Stromal cell of bone marrow (primary cell): ENCODE measurements at places on chromosomes 3 and 15.

DNA sequence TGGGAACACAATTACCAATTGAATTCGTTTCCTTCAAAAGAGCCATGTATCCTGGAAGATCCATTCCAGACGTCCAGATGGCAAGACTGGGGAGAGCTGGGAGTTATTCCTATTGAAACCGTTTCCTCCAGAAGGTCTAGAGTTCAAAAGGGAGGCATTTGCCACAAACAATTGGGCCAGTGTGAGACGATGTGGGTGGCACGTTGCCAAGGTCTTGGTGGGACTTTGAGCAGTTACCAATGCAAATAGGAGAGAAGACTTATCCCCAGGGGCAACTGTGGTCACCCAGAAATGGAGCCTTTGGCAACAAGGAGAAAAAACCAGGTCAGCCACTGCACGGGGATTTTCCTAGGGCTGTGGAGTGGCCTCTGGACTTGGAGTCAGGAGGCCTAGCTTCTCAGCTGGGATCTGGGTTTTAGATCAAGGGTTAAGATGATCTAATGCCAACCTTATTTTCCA lies 29.6 kb upstream of the TLE3 start:
- no peak for DNase-seq

- no peak for DNase-seq
These were observed 44.1 kb downstream of the MAP6D1 start for GRCh38 chr3:183781246-183781645.

DNA sequence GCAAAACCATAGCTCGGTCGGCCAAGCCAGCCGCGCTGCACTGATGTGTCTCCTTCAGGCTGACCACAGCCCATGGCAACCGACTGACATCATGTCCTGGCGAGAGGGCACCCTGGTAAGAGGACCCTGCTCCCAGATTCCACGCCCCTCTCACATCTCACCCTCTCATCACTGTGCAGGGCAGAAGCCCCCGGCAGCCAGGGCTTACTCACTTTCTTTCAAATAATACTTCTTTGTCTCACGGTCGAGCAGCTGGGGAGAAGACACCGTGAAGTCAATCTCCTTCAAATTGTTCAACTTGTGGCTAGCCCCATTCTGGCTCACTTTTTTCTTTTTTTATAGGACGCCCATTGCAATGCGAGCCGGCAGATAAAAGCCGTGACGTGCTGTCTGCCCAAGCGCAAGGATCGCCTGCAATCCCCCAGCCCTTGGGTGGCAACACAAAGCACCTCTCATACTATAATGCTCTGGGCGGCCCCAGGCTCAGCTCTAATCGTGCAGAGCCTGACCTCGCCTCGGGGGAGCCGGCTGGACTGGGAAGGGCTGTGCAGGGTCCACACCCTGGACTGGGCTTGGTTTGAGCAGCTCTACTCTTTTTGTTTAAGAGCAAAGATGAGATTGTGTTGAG lies 33.6 kb downstream of the VGLL4 start:
- peak; percentile 66 for DNase-seq

GRCh38 chr3:161423911-161424522 lies 52.7 kb upstream of the SPTSSB start:
- DNase-seq = peak; percentile 22

- no peak for DNase-seq
These were observed 7.1 kb upstream of the FSIP1 start for GRCh38 chr15:39789736-39790135.

GRCh38 chr3:17354341-17354740 lies 388.1 kb downstream of the TBC1D5 start:
- no peak for DNase-seq

GRCh38 chr3:14647976-14648955 lies 3.3 kb upstream of the CCDC174 start:
- no peak for DNase-seq

DNA sequence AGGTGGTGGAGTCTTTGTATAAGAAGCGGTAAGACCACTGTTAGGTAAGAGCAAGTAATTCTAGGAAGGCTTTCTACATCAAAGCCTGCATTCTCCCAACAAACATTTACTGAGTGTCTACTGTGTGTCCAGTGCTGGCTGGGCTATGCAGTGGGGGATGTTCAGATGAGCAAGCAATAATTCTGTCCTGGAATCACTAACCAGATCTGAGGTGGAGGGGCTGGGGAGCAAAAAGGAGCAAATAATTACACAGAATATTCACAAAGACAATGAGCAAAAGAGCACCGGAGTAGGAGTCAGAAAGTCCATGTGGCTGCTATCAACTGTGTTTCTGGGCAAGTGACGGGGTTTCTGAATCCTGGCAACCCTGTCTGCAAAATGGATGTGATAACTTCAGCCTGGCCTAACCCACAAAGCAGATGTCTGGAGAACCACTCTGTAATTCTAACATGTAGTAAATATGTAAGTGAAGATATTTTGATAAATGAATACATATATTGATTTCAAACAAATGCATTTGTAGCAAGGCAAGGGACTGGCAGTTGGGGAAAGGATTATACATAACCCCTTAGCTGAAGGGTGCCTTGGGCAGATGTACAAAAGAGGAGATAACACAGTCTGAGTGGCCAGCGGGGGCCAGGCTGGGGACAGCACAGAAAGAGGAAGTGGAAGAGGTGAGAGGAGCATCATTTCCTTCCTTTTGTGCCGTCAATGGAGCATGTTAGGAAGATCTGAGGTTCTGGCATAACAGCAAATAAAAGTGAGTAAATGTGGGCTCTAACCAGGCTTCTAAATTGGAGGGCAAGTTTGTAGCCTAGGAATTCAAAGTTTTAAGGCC lies 28.8 kb downstream of the CYP8B1 start:
- no peak for DNase-seq

- no peak for DNase-seq
These were observed 1.2 kb downstream of the C3orf85 start for GRCh38 chr3:109137761-109138160.

DNA sequence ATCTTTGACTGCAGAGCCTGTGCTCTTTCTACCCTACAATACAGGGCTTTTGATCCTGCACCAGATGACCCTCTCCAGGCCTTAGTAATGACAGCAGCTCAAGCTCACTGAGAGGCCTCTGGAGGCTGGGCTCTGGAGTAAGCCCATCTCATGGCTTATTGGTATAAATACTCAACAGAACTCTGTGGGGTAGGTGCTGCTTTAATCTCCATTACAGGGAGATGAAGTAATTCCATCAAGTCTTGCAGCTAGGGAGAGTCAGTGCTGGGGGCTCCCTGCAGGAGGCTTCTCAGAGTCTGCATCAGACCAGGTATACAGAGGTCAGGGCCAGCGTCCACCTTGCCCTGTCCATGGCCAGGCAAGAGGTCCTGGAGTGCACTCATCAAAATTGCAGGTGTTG lies 89.2 kb upstream of the SLC6A11 start:
- DNase-seq = no peak

DNA sequence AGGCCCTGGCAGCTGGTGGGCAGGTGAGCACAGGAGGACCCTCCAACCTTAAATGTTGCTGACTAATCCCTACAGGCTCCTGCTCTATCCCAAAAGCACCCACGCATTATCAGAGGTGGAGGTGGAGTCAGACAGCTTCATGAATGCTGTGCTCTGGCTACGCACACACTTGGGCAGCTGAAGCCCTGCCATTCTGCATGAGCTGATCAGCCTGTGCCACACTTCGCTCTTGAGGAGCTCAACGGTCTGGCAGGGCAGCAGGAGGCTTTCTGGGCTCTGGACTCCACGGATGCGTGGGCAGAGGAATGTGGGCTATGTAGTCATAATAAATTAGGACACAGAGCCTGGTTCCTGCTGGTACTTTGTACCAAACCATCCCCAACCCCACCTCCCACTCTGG lies 6.1 kb downstream of the MST1 start:
- no peak for DNase-seq

GRCh38 chr3:113211330-113212149 lies at the start of gene BOC:
TSS of gene BOC (plus strand) at chr3:113211557. CDS start at chr3:113249803, 38,246 bp downstream.
- DNase-seq = peak; percentile 63

DNA sequence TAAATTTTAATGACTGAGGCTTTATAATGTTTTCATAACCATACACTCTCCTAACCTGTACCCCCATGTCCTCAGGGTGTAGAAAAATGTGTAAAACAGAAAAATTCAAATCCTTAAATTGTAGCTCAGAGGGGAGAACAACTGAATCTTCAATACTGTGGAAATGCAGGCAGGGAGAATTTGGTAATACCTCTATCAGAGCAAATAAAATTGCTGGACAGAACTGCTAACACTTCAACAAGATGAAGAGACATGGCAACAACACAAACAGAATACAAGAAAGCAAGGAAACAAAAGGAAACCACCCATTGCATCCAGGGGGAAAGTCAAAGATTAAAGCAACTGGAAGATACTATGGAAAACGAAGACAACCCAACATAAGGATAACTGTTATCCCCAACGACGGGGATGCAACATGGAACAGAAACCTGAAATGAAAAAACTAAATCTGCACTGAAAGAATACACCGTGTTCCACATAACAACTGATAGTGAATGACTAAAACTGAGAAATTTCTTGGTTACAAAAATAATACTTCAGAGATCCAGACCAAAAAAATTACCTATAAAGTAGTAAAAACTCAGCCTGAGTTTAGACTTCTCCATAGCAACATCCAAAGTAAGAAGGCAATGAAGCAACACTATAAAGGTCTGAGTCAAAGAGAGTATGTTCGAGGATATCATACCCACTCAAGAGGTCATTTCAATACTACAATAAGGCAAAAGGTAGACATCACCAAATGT lies 48.5 kb downstream of the HACD2 start:
- DNase-seq = no peak

DNA sequence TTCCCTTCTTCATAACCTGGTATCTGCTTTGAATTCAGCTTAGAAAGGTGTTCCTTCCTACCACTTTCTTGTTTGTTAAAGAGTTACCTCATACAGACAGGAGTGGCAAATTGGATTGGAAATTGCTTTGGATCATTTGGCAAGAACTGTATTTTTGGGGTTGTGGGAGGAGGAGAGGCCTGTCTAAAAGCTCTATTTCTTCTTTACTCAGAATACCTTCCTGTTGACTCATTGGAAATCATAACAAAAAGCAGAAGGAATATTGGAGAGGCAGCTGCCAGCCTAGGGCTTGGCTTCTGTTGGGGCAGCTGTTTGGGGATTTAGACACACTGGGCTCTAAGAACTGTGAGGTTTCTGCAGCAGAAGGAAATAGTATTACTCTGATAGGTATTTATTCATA lies 14.2 kb downstream of the IQGAP1 start:
- peak; percentile 93 for DNase-seq

DNA sequence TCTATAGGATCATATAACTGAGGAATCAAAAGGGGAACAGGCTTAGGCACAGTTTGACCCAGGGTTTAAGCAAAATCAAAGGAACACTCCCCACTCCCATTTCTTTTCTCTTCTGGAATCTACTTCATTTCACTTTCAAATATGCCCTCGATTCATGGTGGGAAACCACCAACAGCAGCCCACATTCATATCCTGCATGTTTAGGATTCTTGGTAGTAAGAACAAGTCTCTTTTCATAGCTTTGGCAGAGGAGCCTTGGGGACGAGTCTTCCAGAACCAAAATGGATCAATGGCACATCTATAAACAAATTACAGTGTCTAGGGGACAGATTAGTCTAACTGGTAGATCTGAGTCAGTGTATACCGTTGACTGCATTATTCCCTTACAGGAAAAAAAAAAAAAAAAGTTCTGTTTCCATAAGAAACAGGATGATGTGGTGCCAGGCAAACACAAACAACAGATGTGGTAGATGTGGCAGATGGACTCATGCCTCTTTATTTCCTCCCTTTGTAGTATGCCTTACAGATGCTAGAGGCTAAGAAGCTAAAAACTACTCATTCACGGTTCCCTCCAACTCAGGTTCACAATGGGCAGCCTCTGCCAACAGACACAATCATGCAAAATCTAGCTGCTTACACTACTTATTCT lies 578.3 kb upstream of the ADAMTS9 start:
- DNase-seq = no peak
